ENCODE measurements at places on chromosomes 11 and 22.

DNA sequence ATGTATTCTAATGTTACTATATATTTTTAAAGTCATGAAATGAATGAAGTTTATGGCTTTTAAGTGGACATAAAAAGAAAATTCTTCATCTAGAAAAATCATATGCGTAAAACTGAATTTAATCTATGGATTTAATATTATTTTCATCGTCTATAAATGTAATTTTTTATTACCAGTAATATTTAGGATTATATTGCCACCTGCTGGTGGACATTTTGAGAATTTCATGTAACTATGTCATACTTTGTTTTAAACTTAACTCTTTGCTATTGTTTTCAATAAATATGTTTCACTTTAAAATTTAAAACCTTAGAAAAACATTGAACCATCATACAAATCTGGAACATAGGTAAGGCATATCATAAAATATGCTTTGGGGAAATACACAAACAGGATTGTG, 66.5 kb upstream of the CEP126 start:
- DNase-seq: no peak

GRCh38 chr22:41915786-41916493, 1.1 kb upstream of the SHISA8 start:
- no peak for DNase-seq

DNA sequence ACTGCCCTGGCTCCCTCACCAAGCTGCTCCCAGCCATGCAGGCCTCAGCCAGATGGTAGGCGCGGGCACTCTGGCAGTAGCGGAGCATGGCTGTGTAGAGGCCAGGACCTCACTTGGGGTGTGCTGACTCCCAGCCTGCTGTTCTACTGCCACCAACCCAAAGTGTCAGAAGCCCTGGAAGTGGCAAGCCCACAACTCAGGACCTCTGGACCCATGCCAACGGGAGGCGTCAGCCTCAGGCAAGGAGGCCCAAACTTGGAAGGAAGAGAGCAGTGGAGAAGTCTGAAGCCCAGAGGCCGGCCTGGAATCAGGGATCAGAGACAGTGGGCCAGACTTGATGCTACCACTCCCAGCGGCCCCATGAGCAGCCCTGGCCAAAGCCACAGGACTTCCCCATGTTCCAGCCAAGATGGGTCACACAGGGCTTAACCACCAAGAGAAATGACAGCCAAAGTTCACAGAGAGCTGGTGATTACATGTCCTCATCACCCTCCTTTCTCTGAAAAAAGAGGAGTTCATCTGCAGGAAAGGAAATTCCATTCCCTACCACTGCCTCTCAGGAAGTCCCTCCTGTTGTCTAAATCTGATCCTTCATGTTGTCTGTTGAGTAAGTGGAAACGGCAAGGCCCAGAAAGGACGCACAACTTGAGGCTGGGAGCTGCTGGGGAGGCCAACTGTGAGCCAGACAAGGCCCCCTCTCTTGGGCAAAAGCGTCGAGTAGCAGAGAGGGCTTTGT, 4.4 kb downstream of the ARRB1 start:
- DNase-seq: no peak

DNA sequence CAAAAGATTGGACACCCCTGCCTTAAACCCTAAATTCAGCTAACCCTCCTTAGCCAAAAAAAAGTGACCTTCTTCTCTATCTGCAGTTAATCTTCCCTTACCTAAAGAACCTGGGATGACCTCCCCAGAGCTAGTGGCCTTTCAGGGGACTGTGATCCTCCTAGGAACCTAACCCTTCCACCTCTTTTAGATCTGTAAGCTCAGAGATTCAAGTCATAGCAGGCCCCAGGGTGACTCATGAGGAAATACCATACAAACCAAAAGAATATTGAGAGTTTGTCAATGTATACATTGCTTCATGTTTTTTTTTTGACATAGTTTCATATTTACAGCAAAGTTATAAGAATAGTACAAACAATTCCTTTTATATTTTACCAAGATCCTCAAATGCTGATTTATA, 38.3 kb upstream of the CXCR5 start:
- DNase-seq: no peak

DNA sequence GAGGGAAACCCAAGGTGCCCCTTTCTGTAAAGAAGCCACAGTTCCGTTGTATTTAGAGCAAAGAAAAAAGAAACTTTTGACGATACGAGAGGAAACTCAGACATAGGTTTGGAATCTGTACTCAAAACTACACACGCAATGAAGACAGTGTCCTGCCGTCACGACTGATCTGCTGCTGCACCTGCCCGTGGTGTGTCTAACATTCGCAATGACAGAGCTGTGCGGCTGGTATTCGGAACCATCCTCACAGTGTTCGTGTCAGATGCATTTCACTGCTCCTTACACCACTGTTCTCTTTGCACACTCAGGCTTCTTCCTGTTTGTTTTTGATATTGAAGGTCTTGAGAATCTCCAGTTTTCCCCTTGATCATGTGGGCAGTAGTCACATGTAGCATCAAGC, 84.8 kb downstream of the RTL6 start:
- DNase-seq: no peak

DNA sequence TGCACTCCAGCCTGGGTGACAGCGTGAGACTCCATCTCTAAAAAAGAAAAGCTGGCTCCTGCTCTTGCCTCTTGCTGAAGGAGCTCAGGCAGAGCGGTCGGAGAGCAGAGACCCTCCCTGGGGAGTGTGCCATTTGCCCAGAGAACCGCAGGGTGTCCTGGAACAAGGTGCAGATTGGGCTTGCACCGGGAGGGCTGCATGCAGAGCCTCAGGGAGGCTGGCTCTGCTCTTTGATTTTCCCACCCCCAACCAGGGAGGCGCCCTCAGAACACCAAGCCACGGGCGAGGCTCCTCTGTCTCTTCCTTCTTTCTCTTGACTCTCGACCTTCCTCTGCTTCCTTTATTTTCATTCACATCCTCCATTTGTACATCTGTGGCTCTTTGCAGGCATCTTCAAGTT, 889.1 kb downstream of the OPCML start:
- DNase-seq: no peak

DNA sequence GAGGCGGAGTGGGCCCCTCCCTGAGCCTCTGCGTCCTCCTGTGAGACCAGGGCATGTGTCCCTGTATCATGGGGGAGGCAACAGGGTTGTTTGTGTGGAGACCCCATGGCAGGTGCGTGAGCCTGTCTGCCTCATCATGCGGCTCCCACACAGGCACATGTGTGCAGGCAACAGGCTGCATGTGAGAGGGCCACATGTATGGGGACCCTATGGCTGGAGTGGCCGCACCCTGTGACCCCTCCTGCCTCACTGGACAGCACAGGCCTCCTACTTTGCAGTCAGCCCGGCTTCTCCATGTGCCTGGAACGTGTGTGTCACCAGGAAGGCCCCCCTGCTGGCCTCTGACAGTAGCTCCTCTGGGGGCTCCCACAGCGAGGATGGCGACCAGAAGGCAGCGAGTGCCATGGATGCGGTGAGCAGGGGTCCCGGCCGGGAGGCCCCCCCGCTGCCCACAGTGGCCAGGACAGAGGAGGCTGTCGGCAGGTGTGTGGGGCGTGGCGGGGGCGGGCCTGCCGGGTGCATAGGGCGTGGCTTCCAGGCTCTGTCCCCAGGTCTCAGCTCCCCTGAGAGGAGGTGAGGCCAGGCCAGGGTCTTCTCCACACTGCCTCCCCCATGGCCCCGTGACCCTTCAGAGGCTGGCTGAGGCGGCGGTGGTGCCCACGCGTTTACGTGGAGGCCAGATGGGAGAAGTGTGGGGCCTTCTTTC, 34.1 kb downstream of the SBF1 start:
- no peak for DNase-seq

DNA sequence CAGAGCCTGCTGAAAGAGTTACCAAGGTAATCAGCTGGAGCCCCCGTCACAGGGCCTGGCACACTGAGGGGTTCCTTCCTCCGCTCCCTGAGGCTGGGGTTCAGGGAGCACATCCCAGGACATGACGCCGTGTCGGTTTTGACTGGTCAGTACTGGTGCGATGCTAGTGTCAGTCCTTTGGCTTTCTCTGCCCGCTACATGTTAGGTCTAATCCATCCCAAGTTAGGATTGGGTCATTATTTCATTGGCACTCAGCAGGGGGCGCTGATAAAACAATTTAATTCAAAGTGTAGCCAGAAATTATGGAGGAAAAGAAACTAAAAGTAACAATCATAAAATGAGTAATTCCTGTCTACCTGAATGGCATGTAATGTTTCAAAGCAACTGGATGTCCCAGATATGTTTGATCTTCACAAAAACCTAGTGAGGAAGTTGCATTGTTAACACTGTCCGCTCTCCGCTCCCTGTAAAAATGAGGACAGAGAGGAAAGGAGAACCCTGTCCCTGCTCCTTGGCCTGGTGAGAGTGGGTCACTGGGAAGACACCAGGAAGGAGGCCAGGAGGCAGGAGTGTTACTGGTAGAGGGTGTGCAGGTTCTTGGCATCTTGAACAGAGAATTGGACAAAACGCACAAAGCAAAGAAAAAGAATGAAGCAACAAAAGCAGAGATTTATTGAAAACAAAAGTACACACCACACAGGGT, 27.1 kb downstream of the TSKU start:
- no peak for DNase-seq

Data from GM12892 (cell line).